ENCODE measurements at places on chromosomes 2 and 18.

GRCh38 chr2:143754742-143755141 is 625.5 kb downstream of the ARHGAP15 start:
- DNase-seq, result no peak

DNA sequence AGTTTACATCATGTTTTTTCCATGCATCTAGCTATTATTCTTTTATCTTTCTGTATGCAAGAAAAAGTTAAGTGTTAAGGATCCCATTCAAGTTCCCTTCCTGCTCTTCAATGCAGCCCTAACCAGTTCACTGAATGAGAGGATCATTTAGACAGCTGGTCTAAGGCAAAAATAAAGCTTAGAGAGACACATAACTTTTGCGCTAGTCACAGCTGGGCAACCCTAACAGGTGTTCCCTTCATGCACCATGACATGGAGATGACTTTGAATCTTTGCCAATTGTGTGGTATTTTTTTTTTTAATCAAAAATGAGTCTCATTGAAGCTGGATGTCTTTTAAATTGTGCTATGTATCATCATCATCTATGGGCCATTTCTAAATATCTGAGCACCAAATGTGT is 393.8 kb upstream of the CYRIA start:
- no peak for DNase-seq

GRCh38 chr2:165833156-165833555 is 39.1 kb upstream of the GALNT3 start:
- DNase-seq, result no peak

GRCh38 chr2:38141501-38141900 is 65.5 kb upstream of the CYP1B1 start:
- DNase-seq, result no peak

GRCh38 chr2:136386046-136386445 is 268.1 kb upstream of the CXCR4 start:
- no peak for DNase-seq

DNA sequence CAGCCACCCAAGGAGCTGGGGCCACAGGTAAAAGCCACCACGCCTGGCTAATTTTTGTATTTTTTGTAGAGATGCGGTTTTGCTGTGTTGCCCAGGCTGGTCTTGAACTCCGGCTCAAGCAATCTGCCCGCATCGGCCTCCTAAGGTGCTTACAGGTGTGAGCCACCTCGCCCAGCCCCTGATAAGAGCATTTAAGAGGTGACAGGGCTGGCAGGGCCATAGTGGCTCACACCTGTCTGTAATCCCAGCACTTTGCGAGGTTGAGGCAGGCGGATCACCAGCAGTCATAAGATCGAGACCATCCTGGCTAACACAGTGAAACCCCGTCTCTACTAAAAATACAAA is 9.0 kb upstream of the CNNM3 start:
- no peak for DNase-seq

- DNase-seq, result no peak
Measured at GRCh38 chr18:68152770-68153169, 562.1 kb downstream of the TMX3 start.

- no peak for DNase-seq
Measured at GRCh38 chr2:174484573-174484972, 2.3 kb downstream of the GPR155 start.
